RWPE1 (cell line): ENCODE measurements at places on chromosomes 6 and 20.

DNA sequence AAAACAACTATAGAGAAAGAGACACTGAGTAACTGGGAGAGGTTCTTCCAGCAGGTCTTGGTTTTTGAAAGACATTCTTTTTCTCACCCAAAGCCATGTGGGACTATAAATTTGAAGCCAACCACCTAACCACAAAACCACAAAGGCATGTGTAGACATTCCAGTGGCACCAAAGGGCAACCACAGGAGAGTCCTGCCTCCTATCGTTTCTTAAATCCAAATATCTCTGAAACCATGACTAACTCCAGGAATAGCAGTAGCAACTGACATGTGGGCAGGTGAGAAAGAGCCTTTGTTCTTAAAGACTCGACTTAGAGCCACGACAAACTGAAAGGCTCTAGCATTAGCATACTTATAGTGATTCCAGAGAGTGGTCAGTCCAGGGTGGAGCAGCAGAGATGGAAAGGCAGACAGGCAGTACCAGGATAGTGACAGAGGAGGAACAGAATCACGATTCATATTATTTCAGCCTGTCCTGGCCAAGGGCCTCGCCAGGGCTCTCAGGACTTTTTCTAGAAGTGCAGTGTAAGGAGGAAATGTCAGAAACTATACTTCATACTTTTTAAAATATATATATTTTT lies 9.4 kb upstream of the COL9A1 start:
- peak; percentile 60 for DNase-seq

DNA sequence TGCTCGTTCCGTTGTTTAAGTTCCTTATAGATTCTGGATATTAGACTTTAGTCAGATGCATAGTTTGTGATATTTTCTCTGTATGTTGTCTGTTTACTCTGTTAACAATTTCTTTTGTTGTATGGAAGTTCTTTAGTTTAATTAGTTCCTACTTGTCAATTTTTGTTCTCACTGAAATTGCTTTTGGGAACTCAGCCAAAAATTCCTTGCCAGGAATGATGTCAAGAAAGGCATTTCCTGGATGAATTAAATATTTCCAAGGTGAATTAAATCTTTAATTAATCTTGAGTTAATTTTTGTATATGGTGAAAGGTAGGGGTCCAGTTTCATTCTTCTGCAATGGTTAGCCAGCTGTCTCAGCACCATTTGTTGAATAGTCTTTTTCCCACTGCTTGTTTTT lies 406.2 kb upstream of the NOX3 start:
- no peak for DNase-seq

- DNase-seq: peak; percentile 67
Measured at GRCh38 chr6:42239333-42239732, 21.7 kb upstream of the MRPS10 start.

DNA sequence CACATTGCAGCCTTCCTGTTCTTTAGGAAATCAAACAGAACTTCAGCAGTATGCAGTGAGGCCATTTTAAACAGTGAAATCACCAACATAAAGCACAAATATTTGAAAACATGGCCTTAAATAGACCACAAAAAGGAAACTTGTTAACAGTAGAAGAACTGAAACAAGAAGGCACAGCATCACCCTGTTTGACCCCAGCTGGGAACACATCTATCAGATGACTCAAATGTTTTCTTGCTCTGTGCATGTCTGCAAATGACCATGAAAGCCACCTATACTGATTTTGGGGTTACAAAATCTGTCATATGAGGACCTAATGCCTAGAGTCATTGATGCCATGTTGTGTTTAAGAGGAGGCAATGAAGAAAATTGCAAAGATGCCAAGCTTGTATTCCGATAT lies 123.8 kb upstream of the ADGRF1 start:
- no peak for DNase-seq

DNA sequence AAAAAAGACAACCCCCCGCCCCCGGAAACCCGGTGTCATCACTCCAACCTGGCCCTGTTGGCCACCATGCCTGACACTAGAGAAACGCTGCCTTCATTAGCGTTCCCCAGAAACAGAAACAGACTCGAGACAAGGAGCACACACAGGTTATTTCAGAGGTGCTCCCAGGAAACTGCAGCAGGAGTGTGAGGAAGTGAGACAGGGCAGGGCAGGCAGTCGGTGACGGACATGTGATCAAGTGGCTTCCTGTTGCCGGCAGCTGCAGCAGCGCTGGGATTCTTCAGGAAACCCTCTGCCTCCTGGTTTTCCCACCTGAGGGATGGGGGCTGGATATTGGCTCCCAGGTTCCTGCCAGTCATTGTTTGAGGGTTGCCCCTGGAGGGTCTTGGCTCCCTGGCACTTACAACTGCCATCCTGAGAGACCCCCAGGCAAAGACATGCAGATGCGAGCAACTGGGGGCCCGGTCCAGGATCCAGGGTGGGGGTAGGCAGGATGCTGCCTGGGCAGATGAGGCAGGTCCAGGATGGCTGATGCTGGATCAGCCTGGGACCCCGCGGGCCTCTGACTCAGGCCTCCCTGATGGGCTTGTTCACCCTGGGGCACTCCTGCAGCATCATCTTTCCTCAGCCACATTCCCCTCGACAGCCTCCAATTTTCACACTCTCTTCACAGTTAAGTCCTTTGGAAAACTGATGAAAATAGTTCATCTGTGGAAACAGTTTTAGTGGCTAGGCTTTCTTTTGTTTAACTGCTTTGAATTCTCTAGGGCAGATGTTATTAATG lies 150.7 kb upstream of the SYNDIG1 start:
- DNase-seq: no peak

GRCh38 chr20:4966826-4967751 lies 34.2 kb downstream of the SLC23A2 start:
- no peak for DNase-seq

GRCh38 chr20:20895537-20895936 lies 183.1 kb upstream of the RALGAPA2 start:
- no peak for DNase-seq

- DNase-seq: no peak
Measured at GRCh38 chr6:164928728-164929407, 380.5 kb downstream of the C6orf118 start.

GRCh38 chr6:33164176-33164575 lies 28.1 kb downstream of the COL11A2 start:
- no peak for DNase-seq

DNA sequence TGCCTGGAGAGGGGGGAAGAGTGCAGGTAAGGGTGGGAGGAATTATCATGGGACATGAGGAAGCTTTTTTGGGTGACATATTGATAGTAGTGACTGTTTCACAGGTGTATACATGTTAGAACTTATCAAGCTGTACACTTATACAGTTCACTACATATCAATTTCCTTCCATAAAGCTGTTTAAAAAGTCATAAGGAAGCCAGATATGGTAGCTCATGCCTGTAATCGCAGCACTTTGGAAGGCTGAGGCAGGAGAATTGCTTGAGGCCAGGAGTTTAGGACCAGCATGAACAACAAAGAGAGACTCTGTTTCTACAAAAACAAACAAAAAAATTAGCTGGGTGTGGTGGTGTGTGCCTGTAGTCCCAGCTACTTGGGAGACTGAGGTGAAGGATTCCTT lies 21.7 kb downstream of the ZSCAN12 start:
- no peak for DNase-seq

- DNase-seq: no peak
Measured at GRCh38 chr20:62985444-62985778, 21.4 kb downstream of the BHLHE23 start.

- no peak for DNase-seq
Measured at GRCh38 chr6:147166360-147166944, 37.8 kb upstream of the STXBP5 start.
